ENCODE measurements at places on chromosomes 4 and X.

DNA sequence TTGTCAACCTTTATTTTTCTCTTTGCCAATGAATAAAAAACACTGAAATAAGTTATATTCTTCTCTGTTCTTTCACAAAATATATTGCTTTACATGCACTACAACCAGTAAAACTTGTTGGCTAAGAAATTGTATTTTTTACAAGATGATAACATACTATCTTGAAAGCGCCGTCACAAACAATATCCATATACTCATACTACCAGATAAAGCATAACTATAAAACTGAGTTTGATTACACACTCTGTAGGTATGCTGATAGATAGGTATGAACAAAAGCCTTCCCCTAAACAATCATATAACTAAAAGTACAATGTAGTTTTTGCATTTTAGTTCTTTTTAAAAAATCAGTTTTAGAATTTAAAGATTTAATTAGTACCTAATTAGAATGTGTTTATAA lies 13.6 kb upstream of the BMP2K start:
- no peak for DNase-seq

GRCh38 chrX:25049357-25049756 lies 33.6 kb upstream of the ARX start:
- no peak for DNase-seq

DNA sequence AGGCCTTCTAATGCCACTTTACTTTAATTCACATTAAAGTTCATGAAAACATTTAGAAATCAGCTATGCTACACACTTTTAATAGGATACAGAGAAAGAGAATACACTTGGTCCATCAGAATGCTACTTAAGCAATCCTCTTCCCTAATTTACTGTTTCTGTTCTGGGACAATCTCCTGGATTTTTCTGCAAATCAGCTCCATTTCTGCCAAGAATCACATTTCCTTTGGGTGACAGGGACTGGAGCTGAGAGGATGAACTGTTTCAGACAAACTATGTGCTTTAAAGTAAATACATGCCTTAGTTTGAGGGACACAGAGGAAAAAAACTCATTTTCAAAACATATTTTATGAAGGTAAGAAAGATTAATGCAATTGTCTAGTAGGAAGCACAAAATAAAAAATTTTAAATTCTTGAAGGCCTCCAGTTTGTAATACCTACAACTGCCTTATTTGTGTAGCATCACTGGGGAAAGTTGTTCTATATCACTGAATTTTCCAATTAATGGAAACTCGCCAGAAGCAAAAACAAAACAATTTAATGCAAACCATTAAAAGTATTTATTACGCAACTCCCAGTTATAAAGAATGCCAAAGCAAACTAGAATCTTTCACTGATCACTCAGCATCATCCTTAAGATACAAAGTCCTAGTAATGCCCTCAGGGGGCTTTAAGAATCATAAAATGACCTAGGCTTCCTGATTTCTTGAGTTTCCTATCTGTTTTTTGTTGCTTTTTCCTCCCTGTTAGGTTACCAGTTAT lies 36.3 kb downstream of the BCLAF3 start:
- DNase-seq, result no peak

DNA sequence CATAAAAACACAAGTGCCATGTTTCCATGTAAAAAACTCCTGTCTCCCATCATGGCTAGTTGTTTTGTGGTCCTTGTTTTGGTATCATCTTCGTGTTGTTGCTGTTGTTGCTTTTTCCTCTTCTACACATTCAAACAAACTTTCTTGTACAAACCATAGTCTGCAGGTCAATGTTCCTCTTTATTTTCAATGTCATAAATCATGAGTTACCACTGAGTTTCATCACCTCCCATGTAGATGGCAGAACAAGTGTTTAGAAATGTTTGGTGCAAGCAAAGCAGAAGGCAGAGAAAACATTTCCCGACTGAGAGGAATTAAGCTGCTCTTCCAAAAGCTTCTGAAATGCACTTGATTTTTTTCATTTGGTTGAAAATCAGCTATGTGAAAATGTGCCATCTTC lies 166.0 kb downstream of the ANTXR2 start:
- DNase-seq, result no peak

- no peak for DNase-seq
These were observed 1.2 kb downstream of the AASDH start for GRCh38 chr4:56386091-56386490.

GRCh38 chrX:137999552-137999951 lies 433.6 kb downstream of the ZIC3 start:
- DNase-seq, result no peak

DNA sequence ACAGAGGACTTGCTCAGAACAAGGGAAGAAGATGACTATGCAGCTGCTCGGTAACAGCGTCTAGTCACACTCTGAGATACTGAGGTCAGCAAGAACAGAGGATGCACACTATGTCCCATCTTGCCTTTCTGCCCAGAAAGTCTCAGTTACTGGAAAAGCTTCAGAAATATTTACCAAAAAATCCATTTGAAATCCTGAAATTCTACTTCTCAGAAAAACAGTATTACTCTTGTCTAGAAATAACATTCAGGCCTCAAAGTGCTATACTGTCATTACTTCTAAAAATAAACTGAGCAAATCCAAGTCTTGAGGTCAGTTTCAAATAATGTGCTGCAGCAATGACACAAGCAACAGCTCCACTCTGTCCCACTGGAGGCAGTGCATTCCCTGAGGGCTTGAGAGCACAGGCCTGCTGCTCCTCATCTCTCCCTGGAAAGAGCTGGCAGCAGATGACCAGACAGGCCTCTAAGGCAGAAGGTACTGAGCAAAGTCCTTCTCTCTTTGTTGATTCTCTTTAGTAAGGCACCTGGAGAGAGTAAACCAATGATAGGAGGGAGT lies 76.9 kb downstream of the CAMK2D start:
- peak; percentile 67 for DNase-seq

DNA sequence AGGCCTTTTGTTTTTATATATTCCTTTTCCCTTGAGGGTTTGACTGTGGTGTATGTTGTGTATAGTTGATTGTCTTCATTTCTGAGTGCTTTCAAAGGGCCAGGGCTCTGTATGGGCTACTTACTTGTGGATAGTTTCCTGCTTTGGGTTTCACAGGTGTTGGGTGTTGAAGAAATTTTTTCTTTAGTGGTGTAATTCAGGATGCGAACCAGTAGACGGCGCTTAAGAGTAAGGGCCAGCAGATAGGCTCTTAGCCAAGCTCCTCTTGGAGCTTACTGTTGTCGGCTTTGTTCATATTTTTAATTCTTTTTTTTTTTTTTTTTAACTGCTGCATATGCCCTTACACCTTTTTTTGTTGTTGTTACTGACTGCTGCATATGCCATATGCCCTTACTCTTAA lies 276.3 kb upstream of the GALNT7 start:
- peak; percentile 18 for DNase-seq

GRCh38 chr4:54229631-54230483 lies 764 bp downstream of the PDGFRA start:
- DNase-seq, result peak; percentile 25

DNA sequence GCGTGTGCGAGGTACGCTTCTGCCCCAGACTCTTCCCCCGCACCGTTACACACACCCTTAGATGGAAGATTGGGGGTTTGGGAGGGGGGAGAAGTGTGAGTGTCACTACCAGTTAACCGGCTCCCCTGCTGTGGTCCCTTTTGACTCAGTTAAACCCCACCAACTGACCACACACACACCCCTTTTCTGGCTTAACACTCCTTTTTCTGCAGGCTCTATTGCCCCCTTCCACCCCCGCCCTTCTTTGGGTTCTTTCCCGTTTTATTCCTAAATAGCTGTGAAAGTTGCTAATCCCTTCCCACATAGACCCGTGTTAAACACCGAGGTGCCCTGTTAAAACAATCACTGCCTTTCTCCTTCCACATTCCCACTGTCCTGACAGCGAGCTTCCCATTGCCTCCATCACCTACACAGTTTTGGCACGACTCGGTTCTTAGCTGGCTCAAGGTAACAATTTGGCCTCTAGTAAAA lies 3.7 kb upstream of the NR3C2 start:
- DNase-seq, result no peak

GRCh38 chr4:116668190-116668589 lies 417.2 kb downstream of the TRAM1L1 start:
- DNase-seq, result no peak

DNA sequence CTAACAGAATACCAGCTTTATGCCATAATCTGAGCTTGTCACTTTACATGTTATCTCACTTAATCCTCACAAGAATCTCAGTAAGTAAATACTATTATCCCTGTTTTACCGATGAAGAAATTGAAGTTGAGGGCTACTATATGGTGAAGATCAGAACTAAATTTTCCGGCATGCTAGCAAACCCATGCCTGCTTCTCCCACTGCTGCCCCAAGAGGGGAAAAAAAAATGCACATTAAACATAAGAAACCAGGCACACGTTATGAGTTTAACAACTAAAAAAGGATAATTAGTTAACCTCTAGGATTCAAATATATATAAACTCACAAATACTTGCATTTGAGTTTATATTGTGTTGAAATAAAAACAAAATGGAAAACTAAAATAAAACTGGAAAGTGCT lies 10.8 kb downstream of the SLC10A7 start:
- DNase-seq, result no peak

- DNase-seq, result no peak
These were observed 34.9 kb downstream of the ELOVL6 start for GRCh38 chr4:110163327-110164069.

- DNase-seq, result no peak
These were observed 53.6 kb downstream of the SLC7A11 start for GRCh38 chr4:138188406-138189084.

- no peak for DNase-seq
These were observed 194.4 kb downstream of the QDPR start for GRCh38 chr4:17317526-17317925.

GRCh38 chr4:10385994-10386394 lies 71.2 kb downstream of the ZNF518B start:
- no peak for DNase-seq

- no peak for DNase-seq
These were observed 23.3 kb downstream of the TRMT2B start for GRCh38 chrX:101028562-101028961.

GRCh38 chr4:119906277-119906676 lies 160.4 kb downstream of the MAD2L1 start:
- no peak for DNase-seq

DNA sequence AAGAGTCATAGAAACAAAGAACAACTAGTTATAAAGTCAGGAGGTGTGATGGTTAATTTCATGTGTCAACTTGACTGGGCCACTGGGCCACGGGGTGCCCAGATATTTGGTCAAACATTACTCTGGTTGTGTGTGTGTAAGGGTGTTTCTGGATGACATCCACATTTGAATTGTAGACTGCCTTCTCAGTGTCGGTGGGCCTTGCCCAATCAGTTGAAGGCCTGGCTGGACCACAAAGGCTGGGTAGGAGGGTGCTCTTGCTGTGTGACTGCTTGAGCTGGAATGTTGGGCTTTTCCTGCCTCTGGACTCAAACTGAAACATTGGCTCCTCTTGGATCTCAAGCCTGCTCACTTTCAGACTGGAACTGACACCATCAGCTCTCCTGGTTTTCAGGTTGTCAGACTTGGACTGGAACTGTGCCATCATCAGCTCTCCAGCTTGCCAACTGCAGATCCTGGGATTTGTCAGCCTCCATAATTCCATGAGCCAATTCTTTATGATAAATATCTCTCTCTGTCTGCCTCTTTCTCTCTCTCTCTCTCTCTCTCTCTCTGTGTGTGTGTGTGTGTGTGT lies 41.4 kb downstream of the CLDN34 start:
- DNase-seq, result no peak

GRCh38 chr4:165668694-165669093 lies 204.3 kb upstream of the TLL1 start:
- DNase-seq, result no peak

DNA sequence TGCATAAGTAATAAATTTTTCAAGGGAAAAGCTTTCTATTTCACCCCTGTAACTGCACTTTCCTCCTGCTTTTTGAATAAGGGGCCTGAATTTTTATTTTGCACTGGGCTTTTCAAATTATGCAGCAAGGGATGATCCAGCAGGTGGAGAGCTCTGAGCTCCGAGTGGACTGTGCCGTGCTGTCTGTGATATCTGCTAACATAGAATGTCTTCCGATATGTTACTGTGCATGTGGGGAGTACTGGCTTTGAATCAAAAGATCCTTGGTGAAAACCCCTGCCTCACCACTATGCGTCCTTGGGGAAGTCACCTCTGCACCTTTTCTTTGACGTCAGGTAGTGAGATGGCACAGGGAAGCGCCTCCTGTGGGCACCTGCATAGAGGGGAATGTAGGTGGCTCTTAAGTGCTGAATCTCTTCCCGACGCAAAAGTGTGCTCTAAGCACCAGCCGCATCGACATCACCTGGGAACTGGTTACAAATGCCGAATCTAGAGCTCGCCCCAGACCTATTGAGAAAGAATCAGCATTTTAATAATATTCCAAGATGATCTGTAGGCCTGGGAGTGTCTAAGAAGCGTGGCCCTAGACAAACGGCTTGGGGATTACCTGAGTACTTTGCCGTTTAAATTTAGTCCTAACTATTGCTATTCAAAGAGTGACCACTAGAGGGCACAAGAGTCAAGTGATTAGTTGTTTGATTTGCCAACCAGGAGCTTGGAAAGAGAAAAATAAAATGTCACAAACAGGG lies 19.2 kb upstream of the WFS1 start:
- DNase-seq, result no peak

DNA sequence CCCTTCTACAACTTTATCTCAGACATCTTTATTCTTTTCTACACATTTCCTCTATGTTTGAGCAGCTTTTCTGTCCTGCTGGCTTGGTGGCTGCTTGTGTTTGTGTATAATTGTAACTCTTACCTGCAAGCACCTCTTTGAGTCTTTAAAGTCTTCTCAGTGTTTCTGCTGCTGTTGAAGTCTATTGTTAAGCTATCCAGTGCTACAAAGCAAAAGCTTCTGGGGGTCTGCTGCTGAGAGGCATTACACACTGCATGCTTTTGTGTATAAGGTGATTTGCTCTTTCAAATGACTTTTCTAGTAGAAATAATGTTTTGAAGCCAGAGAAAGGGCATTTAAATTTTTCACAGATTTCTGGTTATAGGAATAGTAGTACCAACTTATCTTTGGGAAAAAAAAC lies 241.8 kb downstream of the DTHD1 start:
- DNase-seq, result no peak

- DNase-seq, result no peak
These were observed 644.1 kb upstream of the AGA start for GRCh38 chr4:178086320-178086719.

- DNase-seq, result no peak
These were observed 172.9 kb upstream of the GLRA2 start for GRCh38 chrX:14356401-14356800.

- no peak for DNase-seq
These were observed 48.3 kb upstream of the NOCT start for GRCh38 chr4:138967313-138967712.

GRCh38 chr4:135934026-135934425 lies 1598.3 kb downstream of the PCDH18 start:
- no peak for DNase-seq

GRCh38 chrX:42519666-42520231 lies 258.2 kb downstream of the PPP1R2C start:
- DNase-seq, result no peak

DNA sequence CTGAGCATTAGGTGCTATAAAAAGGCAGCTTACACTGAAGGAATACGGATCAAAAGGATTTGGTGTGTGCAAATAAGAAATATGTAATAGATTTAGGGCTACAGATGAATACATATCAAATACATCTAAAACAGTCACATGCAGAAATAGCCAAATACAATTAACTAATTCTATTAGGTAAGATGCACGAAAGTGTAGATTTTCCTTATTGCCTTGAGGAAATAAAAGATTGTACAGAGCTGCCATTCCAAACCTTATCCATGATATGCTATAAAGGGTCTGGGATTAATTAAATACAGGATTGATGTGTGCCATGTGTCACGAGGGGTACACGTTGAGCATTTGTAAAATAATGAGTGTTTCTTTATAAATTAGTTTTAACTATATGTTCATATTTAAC lies 107.0 kb upstream of the ELOVL6 start:
- DNase-seq, result no peak

GRCh38 chr4:65383589-65384305 lies 286.5 kb downstream of the EPHA5 start:
- DNase-seq, result no peak
